ENCODE measurements at places on chromosomes 11 and 22.

GRCh38 chr11:45108070-45109064, 38.1 kb upstream of the PRDM11 start:
- no peak for DNase-seq

DNA sequence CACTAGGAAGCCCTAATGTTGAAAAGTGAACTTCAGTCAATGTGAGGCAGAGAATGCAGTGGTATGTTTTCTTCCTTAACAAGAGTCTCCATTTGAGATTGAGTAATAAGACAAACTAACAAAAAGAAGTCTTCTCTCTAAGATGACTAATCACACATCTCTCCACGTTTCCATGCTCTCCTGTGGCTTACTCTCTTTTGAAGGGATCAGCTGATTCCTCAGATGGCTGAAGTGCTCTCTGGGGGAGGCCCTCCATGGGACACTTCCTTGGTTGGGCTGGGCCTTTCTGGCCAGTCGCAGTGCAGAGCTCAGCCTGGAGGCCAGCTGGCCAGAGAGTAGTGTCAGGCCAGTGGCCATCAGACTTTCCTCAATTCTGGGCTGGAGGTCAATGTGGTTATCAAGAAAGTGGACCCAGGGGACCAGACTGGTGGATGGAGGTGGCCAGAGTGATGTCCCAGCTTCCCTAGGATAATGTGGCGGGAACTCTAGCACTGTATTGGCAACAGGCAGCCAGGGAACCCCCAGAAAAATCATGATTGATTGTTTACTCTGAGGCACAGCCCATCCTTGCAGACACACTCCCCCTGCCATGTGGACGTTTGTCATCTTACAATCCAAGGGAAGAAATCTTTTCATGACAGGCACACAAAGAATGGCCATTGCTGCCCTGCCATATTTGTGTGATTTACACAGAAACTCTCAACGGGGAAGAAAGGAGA, 14.5 kb downstream of the CSRP3 start:
- DNase-seq: no peak

GRCh38 chr11:132817387-132817786, 714.9 kb downstream of the OPCML start:
- DNase-seq: no peak

DNA sequence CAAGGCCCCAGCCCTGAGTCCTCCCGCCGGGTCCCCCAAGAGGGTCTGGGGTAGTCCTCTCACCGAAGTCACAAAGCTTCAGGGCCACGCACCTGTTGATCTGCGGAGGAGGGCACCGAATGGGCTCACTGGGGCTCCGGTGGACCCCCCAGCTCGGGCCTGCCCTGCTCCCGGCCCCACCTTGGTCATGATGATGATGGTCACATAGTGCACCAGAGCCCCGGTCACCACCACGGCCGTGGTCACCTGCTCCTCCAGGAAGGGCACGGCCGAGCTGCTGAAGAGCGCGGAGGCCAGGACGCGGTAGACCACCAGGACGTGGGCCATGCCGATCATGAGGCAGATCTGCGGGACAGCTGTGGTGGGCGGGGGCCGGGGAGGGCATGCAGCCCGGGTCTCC, 13.5 kb upstream of the SIGIRR start:
- DNase-seq: no peak

GRCh38 chr11:127564810-127565209, 564.2 kb upstream of the KIRREL3 start:
- no peak for DNase-seq

DNA sequence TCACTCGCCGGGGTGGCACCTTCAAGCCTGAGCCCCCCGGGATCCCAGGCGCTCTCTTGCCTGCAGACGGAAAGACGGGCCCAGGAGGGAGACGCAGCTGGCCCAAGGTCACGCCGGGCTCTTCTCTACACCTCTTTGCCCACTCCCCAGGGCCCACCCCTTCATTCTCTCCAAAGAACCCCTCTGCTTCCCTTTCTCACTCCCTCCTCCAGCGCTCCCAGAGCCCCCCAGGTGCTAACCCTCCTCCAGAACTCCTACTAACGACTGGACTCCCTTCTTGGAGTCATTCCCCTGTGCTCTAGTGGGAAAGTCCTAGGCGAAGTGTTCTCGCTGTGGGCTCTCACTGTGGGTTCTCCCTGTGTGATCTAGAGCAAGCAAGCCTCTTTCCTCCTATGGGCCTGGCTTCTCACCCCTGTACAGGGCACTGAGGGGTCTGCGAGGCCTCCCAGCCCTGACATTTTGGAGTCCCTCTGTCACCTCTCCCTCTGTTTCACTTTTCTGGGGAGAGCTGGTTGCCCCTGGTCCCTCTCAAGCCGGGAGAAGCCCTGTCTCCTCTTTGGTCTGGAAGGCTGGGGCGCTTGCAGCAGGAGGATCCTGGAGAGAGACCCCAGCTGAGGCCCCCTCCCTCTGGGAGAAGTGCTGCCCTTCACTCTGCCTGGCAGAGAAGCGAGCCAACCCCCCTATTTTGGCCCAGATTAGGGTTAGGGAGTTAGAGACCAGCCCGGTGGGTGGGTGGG, 858 bp downstream of the OAF start:
- DNase-seq: no peak

GRCh38 chr11:117820071-117820470, 4.5 kb downstream of the FXYD2 start:
- DNase-seq: no peak

DNA sequence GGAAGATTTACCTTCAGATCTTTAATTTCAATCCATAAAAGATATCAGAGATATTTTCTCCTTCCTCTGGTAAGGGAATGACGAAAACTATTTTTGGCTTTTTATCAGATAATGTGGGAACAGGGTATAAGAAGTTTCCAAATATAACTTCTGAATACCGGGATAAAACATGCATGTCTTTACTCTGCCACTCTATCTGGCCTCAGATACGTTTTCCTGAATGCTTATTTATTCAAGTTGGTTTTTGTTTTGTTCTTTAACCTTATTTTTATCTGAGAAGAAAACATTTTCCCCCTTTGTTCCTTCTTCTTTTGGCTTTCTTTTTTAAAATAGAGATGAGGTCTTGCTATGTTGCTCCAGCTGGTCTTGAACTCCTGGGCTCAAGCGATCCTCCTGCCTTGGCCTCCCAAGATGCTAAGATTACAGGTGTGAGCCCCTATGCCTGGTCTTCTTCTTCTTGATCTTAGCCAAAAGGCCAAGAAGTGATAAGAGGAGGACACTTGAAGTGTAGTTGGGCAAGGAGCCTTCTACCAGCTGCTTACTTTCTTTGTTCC, 1.5 kb downstream of the SERPIND1 start:
- no peak for DNase-seq

- DNase-seq: no peak
Observed at GRCh38 chr11:120024046-120024445, 113.9 kb downstream of the TRIM29 start.

DNA sequence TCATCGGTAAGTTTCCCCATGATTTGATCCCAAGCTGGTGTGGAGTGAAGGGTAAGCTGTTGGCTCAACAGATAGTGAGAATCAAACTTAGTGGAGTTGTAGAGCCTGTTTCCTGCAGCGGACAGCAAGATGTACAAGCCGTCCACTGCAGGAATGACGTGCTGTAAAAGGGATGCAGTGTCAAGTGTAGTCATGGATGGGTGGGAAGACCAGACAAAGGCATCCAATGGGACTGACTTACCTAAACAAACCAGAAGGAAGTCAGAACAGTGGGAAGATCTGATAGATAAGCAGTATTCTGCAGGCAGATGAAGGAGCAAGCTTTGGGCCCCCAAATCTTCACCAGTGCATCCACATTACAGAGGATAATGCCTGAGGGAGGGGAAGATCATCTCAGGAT, 8.8 kb downstream of the ZBTB16 start:
- DNase-seq: no peak

DNA sequence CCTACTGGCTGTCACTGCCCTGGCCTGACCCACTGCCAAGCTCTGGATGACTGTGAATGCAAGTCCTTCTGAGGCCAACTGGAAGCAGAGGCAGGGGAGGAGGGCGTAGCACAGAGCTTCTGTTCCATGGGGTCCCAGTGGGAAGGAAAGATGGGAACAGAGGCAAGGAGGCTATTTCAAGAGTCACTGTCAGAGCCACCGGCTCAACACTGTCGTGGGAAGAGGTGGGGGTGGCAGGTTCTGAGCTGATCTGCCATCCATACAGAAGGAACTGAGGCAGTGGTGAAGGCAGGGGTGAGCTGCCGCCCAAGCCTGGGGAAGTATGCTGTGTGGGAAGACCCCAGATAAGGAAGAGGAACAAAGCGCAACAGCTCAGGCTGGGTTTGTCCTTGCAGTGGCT, 54.7 kb downstream of the SGSM3 start:
- no peak for DNase-seq

DNA sequence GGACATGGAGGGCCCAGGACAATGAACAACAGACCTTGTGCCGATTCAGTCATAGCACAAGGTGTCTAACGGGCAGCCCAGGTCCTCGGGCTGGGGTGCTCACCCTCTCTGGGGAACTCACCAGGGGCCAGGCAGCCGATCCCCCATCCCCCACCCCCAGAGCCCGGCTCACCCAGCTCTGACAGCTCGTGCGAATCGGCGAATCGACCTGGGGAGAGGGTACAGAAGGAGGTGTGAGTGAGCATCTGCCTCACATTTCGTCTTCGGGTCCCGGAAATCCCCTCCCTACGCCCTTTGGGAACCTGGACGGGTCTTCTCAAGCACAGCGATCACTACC, 423 bp downstream of the PEX16 start:
- DNase-seq: peak; percentile 23

DNA sequence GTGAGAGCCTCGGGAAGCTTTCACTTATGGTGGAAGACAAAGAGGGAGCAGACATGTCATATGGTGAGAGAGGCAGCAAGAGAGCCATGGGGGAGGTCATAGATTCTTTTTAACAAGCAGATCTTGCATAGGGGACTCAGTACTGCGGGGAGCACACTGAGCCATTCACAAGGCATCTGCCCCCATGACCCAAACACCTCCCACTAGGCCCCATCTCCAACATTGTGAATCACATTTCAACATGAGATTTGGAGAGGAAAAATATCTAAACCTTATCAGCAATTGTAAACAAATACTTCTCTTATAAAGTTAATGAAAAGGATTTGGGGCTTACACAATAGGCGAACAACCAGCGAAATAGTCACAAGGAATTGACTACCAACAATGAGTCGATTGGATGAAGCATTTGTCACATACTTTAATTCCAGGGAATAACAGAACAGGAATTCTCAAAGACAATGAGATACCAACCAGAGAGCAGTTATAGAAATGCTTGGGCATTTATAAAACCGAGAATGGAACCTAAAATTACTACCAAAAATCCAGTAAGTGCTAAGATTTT, 7.3 kb downstream of the DDI1 start:
- no peak for DNase-seq

GRCh38 chr22:50529897-50530579, at the start of gene TYMP:
TSS of gene TYMP (minus strand) at chr22:50530012. CDS start at chr22:50529709, 303 bp downstream.
- peak; percentile 76 for DNase-seq

DNA sequence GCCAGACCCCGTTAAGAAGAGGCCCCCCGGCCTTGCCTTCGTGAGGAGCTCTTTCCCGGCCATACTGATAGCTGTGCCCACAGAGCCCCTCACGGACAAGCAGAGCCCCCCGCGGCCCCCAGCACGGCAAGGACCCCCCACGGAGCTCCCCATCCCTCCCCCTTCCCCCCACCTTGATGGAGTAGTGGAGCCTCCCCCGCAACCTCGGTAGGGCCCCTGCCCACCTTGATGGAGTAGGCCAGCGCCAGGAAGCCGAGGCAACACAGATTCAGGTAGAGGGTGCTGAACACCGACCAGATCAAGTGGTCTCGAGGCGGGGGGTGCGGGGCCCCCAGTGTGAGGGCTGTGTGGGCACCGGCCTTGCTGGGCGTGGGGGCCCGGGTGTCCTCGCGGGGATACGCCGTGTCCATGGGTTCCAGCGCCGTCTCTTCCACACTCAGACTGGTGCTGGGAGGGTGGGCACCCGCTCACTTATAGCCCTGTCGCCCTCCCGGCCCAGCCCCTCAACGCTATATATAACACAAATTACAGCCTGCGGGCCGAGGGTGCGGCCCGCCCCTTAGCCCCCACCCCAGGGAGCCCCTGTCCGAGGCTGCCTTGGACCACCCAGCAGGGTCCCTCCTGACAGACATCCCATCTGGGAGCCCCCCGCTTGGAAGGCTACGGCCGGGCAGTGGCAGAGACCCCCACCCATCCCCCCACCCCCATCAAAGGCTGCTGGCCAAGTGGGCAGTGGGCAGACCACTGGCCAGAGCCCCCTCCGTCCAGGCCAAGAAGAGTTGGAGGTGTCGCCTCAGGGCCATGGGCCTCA, at the start of gene IFITM5:
Gene IFITM5 (minus strand): TSS at position 446 of the 811 bp plus-strand sequence. CDS start 36 bp downstream, at position 410.
- DNase-seq: no peak

DNA sequence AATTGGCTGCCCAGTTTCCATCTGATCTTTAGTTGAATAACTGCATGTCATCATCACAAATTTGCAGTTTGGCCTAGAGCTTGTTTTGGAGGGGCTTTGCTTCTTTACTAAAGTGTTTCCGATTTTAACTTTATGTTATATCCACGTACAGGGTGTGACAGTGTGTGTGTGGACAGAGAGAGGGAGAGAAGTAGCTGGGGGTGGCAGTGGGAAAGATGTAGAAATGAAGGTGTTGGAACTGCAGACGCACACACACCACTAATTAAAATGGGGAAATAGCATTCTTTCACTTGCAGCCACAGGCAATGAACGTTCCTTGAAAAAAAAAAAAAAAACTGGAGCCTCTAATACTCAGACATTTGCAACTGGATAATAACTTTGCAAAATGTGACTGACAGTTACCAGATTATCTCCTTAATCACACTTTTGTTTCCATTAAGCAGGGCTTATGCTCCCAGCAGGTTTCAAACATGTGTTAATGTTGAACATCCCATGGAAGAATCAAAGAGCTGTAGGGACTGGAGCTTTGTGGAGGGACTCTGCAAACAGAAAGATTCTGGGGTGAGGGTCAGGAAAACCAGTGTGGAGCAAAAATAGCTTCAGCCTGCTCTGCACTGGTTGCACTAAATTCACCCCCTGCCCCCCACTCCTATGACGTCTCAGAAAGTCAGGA, 238.1 kb upstream of the TENM4 start:
- DNase-seq: no peak

- no peak for DNase-seq
Observed at GRCh38 chr22:43276321-43276720, 66.9 kb downstream of the SCUBE1 start.

DNA sequence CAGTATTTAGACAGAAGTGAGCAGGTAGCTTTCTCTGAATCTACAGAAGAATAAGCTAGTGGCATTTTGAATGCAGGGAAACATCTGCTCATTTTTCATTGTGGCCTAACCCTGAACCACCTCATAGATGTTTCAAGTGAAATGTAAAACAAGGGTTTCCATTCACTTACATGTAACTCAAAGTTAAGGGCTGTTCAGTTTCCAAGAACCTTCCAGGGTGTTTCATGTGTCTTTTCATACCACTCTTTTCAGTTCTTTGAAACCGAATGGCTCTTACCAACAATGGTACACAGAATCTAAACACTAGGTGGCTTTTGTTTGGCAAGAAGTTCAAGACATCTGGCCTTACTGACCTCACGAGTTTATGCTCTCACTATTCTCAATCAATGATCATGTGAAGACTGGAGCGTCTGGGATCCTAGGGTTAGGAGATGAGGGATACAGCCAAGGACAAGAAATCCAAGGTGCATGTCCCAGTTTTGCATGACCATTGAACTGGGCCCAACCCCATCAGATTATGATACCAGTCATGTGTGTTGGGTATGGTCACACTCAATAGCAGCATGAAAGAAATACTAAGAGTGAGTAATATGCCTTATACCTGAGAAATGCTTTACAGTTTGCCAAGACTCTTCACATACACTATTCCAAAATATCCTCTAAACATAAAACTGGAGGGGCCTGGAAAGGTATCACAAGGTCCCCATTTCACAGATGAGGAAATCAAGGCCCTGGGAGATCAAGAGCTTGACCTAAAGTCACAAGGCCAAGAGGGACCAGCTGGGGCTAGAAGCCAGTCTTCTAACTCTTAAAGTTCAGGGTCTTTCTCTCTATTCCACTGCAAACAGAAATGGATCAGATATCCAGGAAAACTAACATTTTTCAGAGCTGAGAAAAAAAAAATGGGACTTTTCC, 92.7 kb downstream of the ETS1 start:
- no peak for DNase-seq
